Upper lobe of left lung (tissue), 6 donors: ENCODE measurements at places on chromosomes 7 and 10.

- DNase-seq: no peak
These were observed 709.7 kb upstream of the SEMA3D start for GRCh38 chr7:85896531-85896930.

DNA sequence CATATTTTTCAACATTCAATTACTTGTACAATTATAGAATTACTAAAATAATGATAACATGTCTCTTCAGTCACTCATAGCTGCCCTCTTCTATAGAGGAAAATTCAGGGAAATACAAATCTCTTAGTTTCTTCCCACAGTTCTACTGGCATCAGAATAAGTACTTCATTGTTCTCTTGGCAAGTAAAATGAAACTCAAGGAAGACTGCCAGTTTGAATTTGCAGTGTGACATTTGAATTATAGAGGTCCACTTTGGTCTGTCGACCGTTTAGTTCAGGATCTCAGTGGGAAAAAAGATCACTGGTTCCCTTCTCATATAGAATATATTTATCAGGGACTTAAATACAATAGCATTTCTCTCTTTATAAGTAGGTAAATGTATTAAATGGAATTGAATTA, 114.5 kb downstream of the PON1 start:
- no peak for DNase-seq

GRCh38 chr10:61547297-61547696, 94.1 kb upstream of the TMEM26 start:
- no peak for DNase-seq

- no peak for DNase-seq
These were observed 187.0 kb upstream of the C7orf33 start for GRCh38 chr7:148403466-148403993.

DNA sequence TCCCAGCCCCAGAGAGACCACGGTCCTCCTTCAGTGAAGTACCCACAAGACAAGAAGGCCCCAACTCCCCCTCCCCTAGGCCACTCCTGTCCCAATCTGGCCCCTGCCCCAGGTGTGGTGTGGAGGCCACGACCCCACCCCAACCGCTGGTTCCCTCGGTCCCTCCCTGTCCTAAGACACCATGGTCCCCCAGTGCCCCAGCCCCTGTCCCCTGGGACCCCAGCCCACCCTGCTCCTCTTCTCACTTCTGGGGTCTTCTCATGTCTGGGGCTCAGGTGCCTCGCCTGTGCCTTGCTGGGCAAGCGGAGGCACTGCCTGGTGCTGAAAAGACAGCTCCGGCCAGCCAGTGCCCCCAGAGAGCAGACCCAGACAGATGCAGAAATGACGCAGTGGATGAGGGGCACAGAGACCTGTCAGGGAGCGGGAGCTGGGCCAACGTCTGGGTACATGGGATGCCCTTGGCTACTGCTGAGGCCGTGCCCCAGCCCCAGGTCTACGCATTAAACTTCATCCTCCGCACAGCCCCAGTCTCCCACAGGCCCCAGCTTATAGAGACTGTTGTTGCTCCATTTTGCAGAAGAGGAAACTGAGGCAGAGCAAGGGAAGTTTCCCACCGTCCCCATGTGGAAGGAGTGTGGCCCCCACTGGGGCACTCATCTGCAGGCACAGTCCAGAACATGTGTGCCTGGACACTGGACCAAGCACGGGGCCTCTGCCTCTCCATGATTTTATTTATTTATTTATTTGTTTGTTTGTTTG, 14.8 kb downstream of the GRIFIN start:
- no peak for DNase-seq
